Muscle of arm (tissue), 14 donors: ENCODE measurements at places on chromosomes 2 and 18. TPM values are rescaled to one million over a fixed set of nuclear protein-coding genes. Genes with fewer than 3 reads are reported as not detected.
A peak's percentile ranks its signal among the peaks of the same experiment; 100 is the strongest.

DNAJC5G gene
- polyA plus RNA-seq: not detected

THSD7B gene
- 0.75 TPM for polyA plus RNA-seq

SLC30A3 gene
- not detected for polyA plus RNA-seq

CCDC178 gene
- polyA plus RNA-seq: 0.19 TPM

SEPTIN2 gene
- polyA plus RNA-seq: 391 TPM

CABYR gene
- 4.3 TPM for polyA plus RNA-seq

WDR7 gene
- polyA plus RNA-seq: 12.2 TPM

DNA sequence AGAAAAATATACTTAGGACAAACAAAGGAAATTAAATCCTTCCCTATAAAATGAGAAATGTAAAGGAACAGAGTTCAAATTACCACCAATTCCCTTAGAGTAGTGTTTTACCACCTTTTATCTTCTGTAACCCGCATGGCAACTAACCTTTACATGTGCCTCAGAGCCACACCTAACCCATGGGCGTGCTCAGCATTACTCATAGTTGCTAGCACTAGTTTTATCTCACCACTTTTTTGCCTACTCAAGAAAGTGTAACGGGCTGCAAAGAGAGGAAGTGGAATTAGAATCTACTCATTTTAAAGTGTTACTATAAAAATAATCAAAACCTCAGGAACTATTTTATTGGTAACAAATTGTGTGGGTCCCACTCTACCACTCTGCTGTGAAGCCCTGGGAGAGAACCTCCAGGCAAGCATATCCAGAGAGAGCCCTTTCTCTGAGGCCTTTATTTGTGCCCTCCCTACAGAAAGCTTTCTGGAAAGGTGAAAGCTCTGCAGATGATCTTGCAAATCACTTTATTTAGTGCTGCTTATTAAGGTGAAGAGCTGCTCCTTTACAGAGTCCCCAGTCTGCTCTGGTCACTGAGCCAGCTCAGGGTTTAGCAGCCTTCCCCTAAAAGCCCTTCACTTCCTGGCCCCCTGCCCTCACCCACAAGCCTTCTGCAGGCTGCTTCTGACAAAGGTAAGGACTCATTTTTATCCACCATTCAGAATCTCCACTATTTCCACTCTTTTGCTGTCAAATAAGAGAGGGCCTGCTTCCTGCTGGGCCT is 98.8 kb downstream of the TRABD2A start:
- DNase-seq: no peak

DNA sequence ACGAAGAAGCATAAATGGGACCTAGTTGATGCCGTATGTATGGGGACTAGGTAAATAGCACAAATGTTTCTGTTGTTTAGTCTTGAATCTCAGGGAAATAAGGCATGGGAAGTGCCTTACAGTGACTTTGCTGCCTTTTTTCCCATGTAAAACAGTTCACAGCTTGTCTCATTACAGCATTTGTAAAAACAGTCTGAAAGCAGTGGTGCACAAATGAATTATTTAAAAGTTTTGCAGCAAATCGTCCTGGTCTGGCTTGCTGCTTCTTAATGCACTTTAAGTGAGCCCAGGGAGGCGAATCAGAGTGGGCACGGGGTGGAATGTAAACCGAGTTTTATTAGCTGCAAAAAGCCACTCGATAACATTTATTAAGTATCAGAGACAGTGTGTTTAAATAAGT is 302.0 kb upstream of the ETAA1 start:
- no peak for DNase-seq

DNA sequence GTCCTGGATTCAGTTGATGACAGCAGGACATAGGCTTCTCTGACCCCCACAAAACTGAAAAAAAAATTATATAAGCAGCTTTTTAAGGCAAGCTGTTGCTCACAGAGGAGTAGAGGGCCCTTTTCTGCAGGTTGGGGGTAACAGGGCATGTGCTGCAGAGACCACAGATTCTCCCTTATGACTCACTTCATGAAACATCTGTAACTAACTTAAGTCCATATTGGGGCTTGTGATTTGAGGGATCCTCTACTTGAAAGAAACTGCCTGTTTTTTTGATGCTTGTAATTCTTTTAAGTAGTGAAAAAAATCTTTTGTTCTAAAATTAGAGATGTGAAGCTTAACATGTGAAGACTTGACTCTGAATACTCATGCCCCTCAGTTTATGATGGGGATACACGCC is 33.4 kb downstream of the XRCC5 start:
- no peak for DNase-seq

GRCh38 chr2:7031547-7032245 is 114.5 kb downstream of the RNF144A start:
- DNase-seq: no peak

DNA sequence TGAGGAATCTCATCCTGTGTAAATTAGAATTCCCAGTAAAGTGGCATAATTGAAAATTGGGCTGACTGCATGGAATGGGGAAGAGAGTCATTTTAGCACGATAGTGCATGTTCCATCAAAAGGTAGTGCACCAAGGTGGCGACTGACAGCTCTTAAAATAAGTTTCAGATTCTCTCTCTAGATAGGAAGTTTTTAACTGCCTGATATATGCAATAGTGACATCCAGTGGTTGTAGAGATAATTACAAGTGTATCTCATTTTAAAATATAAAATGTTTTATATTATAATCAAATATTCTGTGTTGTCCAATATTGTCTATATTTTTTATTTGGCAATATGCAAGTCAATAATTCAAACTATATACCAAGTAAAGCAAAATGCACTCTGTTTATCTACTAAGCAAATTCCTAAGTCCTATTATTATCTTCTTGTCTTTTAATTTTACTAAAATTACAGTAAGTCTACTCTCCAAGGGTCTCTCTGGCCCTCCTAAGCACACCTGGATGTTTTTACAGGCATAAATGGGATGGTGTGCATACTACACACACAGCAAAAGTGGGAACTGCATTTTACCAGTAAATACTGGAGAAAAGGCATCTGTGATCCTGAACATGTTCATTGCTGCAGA is 397.7 kb upstream of the HNRNPA3 start:
- DNase-seq: peak; percentile 43

GRCh38 chr2:69544951-69545350 is 98.6 kb downstream of the AAK1 start:
- DNase-seq: peak; percentile 30

DNA sequence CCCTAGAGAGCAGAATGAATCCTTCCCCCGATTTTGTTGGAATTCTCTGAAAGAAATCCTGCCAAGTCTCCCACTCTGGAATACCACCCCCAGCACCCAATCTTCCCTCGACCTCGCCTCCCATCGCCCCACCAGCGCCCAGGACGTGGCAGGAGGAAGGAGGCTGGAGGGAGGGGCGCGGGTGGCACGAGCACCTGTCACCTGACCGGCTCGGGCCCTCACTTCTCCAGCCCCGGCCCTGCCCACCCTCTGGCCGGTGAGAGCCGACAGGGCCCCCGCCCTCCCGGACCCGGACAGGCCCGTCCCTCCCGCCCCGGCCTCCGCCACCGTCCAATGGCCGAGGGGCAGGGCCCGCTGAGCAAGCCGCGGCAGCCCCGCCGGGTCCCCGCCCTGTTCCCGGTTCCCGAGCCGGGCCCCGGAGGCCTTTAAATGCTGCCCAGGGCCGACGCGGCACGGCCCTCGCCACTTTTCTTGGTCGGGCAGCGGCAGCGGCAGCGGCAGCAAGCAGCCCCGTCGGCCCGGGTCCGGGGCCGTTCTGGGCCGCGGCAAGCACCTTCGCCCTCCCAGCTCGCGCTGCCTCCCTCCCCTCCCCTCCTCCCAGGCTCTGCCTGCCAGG is at the start of gene LGALSL:
Gene LGALSL (plus strand): TSS at position 393 of the 616 bp plus-strand sequence. CDS start 384 bp downstream, outside the sequence.
- peak; percentile 51 for DNase-seq

GRCh38 chr2:121089166-121089510 is 195.9 kb downstream of the TFCP2L1 start:
- no peak for DNase-seq

- DNase-seq: no peak
These were observed 20.2 kb downstream of the TNP1 start for GRCh38 chr2:216839688-216840087.

GRCh38 chr2:24021122-24021998 is 11.5 kb downstream of the MFSD2B start:
- no peak for DNase-seq

DNA sequence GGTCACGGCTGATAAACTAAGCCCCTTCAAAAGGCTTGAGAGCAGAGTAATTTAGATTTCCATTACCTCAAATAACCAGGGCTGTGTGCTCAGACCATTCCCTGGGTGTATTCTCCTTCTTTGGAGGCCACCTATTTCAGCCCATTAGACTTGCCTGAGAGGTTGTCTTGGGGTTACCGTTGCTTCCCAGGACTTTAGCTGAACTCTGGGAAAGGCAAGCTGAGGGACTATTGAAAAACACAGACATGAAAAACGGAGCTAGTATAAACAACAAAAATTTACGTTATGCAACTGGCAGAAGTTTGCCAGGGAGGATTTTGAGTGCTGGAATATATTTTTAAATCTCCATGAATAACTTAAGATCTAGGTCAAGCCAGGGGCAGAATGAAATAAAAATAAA is 561.0 kb upstream of the TNP1 start:
- no peak for DNase-seq

DNA sequence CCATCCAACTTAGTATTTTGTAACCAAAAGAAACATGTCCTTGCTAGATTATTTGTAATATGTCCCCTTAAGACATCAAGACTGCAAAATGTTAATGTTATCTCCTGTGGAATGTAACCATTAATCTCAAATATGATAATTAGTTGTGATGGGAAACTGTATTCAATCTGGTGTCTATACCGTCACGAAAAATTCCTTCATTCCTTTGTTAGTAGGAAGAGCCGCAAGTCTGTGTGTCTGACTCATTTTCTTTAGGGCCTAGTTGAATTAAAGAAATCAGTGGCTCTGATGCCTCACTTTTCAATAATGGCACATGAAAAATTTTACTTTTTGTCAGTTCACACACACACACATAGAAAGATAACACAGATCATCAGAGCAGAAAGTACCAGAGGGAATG is 127.1 kb upstream of the CHAC2 start:
- DNase-seq: no peak
